ENCODE measurements at places on chromosomes 2 and 18.

DNA sequence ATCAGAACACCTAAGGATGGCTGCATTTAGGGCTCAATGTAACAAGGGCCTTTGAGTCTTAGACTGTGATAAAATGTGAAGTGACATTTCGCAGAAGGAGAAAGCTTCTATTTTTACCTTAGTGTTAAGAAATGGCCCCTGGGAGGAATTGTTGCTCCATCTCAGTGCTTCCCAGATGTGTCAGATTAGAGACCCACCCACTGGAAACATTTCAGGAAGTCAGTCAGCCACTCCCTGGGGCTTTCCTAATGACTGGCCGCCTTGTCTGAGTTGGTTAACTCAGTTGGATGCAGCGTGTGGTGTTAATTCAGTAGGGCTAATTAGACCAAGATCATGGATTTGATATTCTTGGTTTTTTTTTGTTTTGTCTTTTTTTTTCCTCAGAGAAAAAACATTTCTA is 355.9 kb downstream of the PIK3C3 start:
- DNase-seq: no peak

DNA sequence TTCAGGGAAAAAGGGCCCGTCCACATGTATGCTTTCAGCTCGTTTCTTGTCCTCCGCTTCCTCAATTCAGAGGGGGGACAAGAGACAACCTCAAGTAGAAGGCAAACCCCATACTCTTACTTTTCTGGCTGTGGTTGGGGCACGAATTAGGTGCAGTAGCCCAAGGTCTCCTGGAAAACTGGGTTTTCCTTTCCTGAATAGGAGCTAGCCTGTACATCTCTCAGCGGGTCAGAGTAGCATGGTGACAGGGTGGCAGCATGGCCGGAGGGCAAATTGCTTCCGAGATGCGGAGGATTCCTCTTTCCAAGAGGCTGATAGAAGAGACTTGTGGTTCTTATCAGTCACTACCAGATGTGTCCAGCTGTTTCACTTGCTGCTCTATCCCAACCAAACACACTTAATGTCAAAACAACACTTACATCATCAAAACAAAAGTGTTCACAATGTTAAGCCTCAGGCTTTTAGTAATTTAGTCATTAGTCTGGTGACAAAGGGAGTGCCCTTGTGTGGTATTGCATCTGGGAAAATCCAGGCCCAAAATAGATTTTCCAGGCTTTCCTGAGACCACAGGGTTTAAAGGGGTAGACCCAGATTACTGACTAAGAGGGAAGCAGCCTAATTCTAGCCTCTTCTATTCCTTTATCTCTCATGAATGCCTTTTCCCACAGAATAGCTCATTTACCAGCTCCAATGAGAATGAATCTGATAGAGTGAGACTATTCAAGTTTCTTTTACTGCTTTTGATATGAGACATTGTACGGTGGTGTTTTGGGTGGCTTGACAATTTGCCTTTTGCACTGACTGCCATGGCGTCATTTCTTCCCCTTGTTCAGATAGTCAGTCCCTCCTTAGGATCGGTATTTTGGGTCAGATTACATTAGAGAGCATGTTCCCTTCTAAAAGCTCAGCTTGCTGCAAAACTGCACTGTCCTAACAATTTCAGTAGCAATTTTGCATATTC is 162.0 kb downstream of the LTBP1 start:
- DNase-seq: no peak

DNA sequence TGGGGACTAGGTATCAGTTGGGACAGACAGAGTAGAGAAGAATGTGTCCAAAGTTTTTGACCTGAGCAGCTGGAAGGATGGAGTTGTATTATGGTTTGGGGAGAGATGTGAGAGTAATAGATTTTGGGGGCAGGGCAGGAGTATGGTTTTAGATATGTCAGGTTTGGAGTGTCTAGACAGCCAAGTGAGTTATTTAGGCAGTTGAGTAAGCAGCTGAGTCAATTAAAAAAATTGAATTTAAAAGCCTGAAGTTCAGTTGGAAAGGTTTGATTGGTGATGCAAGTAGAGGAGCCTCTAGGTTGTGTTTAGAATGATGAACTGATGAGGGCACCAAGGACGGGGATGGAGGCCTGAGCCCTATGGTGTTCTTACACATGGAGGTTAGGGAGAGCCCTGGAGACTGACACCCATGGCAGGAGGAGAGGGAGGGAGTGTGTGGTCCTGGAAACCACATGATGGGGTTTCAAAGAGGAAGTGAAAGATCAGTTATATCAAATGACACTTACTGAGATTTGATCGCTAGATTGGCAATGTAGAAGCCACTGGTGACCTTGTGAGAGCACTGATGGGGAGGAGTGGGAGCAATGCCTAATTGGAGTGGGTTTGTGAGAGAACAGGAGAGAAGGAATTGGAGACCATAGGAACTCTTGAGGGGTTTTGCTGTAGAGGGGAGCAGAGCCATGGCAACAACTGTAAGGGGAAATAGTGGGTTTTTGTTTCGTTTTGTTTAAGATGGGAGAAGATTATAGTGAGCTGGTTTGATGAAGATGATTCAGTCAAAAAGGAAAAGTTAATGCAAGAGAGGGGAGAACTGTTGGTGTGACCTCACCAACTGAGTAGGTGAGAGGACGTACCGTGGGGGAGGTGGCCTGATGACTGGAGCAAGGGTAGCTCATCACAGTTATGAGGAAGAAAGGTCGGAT is 10.3 kb downstream of the ITGA6 start:
- no peak for DNase-seq

DNA sequence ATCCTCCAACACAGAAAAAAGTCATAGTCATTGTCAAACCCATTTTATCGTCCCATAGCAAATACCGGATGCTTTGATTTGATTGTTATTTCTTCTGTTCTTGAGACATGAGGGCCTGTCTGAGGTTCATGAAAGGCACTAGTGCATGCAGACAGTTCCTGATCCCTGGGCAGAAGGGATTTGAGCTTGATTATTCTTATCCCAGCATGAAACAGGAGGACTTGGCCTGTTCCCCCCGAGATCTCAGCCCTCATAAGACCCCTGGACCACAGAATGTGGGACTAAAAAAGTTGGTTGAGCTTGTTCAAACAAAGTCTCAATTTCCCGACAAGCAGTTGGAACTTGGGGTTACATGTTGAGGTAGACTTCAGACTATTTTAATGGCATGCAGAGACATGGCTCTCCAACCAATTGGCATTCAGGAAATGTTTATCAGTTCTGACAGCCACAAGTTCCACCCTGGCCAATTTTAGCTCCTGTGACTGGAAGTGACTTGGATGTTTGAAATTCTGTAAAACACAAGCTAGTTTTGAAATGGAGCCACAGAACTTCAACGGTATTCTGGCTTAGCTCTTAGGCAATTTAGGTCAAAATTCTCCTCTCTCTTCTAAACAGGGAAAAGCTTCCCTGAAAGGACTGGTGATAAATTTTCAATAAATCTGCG is 366.9 kb upstream of the SLC14A2 start:
- no peak for DNase-seq

DNA sequence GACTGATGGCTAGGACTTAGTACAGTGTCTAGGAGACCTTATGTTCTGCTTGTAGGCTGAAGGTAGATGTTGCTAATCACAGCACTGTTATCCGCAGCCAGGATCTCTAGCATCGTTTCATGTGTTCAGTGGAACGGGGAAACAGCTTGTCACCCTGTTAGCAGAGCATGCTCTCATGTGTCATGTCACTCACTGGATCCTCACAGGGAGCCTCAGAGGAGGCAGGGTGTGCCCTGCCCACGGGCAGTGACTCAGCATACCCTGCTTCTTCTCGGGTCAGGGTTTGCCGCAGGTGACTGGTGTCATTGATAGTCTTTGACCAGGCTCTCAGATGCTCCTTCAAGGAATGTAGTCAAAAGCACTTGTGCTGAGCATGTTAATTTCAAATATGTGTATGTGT is 44.4 kb downstream of the RPIA start:
- no peak for DNase-seq

DNA sequence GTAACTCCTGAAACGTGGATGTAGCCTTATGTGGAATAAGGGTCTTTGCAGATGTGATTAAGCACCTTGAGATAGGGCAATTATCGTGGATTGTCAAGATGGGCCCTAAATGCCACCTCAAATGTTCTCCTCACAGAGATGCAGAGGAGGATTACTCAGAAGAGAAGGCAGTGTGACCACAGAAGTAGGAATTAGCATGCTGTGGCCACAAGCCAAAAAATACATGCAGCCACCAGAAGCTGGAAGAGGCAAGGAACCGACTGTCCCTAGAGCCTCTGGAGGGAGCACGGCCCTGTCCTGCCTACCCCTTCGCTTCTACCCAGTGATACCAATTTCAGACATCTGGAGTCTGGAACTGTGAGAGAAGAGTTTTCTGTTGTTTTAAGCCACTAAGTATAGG is 47.3 kb upstream of the MGAT5 start:
- DNase-seq: no peak

DNA sequence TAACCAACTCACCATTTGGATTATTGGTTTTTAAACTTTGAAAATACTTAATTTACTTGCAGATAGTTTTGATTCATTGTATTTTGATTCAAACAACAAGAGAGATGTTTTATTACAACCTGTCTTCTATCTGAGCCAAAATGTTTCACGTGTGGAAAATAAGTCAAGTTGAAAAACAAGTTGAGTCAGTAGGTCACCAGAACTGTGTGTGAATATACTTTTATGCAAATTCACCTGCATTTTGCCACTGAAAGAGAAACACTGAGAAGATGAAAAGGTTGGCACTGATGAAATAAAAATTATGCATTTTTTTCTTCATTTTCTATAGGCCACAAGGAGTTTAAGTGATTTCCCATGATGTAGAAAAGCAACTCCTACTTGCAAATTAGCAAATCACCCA is 68.3 kb downstream of the ICOS start:
- no peak for DNase-seq

GRCh38 chr2:70837980-70838925 is 2.6 kb upstream of the CD207 start:
- DNase-seq: no peak

GRCh38 chr2:210642333-210642732 is 85.9 kb downstream of the CPS1 start:
- no peak for DNase-seq

- no peak for DNase-seq
These were observed 25.7 kb downstream of the CCBE1 start for GRCh38 chr18:59671551-59671950.

DNA sequence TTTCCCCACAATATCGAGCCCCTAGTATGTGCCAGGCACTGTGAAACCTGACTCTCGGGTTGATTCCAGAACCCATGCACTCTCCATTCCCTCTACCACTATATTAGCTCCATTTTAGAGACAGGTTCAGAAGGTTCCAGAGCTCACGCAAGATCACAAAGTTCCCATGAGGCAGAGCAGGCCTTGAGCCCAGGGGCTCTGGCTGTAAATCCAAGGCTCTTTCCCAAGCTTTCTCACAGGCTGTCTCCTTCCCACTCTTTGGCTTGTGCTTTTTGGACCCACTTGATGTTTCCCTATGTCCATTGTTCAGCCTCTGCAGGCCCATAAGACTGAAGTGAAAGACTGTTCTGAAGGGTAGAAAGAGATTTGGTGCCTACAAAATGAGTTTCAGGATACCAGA is 15.7 kb downstream of the KIAA2012 start:
- DNase-seq: no peak

DNA sequence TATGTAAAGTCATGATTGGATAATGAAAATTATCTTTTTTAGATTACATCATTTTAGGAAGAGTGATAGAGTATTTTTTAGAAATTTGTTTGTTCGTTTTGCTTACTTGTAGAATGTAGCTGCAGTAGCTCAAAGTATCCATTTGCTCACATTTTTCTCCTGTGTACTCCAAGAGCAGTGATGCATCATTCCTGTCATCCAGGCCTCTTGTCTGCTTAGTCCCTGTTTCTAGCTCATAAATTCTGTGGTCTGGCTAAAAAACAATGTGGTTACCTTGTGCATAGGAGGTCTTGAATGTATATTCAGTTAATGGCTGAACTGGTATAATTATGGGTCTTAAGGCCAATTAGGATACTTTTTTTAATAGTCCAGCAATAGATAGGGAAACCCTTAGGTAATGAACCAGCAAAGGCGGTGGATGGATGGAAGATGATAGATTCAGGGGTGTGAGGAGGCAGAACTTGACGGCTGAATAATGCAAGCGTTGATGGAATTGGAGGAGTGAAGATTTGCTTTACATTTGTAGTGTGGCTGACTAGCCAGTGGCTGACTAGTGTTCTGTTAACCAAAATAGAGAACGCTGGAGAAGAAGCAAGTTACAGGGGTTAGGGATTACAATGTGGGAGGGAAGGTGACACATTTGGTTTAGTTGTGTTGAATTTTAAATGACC is 145.0 kb downstream of the ZNF407 start:
- DNase-seq: no peak

GRCh38 chr2:113257516-113258264 is 21.0 kb downstream of the PAX8 start:
- no peak for DNase-seq

- no peak for DNase-seq
These were observed 62.7 kb upstream of the TAF1B start for GRCh38 chr2:9780368-9781130.

- no peak for DNase-seq
These were observed 4.9 kb downstream of the MAP3K2 start for GRCh38 chr2:127382831-127383230.

DNA sequence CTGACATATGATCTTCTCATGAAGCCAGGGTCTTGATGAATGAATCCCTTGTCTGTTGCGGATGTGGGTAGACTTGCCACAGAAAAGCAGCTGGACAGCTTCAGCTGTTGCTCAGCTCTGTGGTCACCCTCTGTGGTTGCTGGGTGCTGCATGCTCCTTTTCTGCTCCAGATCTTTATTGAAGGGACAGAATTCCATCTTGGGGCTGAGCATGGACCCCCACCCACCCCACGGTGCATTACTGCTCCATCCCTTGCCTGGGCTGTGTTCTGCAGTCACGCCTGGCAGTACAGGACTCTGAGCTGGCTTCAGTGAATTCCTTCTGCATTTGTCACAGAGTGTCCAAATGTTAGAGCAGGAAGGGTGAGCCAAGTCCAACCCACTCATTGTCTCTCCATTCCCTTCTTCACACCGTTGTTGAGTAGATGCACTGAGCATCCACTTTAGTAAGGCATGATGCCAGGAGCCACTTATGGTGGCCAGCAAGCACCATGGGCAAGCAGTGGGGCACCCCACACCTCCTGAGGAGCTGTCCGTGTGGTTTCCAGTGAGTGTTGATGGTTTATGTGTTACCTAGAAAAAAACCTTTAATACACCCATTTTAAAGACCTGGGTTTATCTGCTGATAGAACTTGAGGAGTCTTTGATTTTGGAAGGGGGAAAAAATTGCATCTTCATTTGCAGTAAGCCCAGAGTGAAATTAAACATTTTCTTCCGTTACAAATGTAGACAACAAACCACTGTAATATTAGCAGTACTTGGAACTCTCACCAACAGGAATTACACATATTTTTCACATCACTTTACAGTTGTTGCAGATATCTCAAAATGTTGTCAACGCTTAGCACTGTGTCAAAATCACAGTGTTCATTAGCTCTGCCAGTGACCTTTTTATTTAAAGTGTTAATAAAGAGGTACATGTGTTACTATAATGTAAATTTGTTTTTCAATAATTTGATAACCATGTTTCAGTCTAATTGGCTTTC is 14.7 kb upstream of the ITGB6 start:
- DNase-seq: no peak

GRCh38 chr2:42338567-42339190 is 22.3 kb downstream of the COX7A2L start:
- no peak for DNase-seq
